Stimulated activated CD8-positive, alpha-beta memory T cell treated with anti-CD3 and anti-CD28 coated beads, Interleukin-2, amount 100 ng/mL, for 1 hour (primary cell): ENCODE measurements at places on chromosomes 1 and 21.

- no peak for DNase-seq
These were observed 20.6 kb downstream of the SMYD2 start for GRCh38 chr1:214301526-214301925.

DNA sequence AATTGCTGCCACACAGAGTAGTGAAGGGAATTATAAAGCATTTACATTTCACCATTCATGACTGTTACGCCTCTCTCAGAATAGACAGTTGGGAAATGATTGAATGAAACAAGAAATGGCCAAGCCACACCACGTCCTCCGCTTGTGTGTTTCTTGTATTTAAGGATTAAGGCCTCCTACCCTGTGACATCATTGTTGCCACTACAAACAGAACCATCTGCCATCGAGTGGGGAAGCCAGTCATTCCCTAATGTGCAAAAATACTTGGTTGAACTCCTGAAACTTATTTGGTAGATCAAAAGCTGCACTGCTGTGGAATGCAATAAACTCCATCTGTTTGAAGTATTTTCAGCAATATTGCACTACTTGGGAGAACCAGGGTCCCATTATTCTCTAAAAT, 99.0 kb upstream of the C1orf105 start:
- no peak for DNase-seq

GRCh38 chr1:26409191-26409807, 1.3 kb upstream of the LIN28A start:
- no peak for DNase-seq

GRCh38 chr1:153608742-153609584, 4.0 kb downstream of the S100A16 start:
- no peak for DNase-seq

GRCh38 chr1:240888039-240888786, 276.3 kb upstream of the GREM2 start:
- DNase-seq = no peak

DNA sequence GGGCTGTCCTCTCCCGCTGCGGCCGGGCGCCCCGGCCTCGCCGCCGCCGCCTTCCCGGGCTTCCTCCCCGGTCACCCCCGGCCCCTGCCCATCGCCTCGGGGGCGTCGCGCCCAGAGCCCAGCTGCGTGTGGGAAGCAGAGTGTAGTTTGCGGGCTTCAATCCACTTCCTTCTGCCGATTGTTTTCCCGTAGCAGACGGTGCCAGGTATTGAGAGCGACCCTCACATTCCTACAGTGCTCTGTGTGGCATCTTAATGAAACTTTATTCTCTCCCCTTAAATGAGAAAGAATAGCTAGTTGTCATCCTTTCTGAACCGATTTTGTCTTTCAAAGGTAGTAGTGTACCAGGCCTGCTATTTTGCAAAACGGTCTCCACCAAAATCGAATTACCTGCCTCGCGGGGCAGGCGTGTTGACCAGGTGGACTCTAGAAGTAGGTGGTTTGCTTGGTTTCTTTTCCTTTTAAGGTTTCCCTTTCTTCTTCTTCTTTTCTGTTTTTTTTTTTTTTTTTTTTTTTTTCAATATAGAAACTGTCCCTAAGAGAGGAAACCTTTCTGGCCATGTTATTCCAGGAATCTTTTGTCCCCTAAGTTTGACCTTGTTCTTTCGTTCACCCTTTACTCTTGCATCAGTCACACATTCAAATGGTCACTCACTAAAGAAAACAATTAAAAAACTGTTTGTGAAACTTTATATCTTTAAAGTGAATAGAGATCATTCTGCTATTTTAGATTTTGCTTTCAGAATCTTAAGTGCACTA, 881 bp downstream of the USP25 start:
- no peak for DNase-seq

GRCh38 chr1:6666696-6667095, 34.9 kb downstream of the DNAJC11 start:
- DNase-seq = no peak

GRCh38 chr1:208423526-208423925, 179.3 kb upstream of the PLXNA2 start:
- DNase-seq = no peak

- no peak for DNase-seq
These were observed 268.7 kb downstream of the PTGER3 start for GRCh38 chr1:70778934-70779333.

DNA sequence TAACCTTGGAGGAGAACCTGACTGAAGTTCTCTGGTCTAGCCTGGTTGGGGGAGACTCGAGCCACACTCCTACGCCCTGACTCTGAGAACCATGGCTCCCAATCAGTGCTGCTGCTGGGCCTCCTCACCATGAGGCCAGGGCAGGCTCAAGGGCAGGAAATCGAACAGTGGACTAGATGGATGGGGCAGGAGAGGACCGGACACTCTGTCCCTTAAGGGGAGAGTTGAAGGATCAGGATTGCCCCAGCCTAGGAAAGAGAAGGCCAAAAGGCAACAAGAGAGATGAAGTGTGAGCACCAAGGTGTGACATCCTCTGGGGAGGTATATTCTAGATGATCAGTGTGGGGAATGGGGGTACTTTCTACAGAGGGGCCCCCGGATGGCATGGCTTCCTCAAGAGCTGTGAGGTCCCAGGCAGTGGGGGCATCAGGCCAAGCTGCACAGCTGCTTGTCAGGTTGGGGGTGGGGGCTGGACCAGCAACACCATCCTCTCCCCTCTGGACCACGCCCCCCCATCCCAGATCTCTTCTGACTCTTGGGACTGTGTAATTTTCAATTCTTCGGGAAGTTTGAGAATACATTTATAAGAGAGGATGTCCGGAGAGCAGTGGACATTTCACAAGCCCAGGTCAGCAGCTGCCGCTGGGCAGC, 34.0 kb downstream of the MX1 start:
- DNase-seq = no peak

GRCh38 chr1:181129771-181130606, 41.5 kb downstream of the IER5 start:
- DNase-seq = no peak

GRCh38 chr1:164660412-164660772, 101.4 kb downstream of the PBX1 start:
- no peak for DNase-seq

DNA sequence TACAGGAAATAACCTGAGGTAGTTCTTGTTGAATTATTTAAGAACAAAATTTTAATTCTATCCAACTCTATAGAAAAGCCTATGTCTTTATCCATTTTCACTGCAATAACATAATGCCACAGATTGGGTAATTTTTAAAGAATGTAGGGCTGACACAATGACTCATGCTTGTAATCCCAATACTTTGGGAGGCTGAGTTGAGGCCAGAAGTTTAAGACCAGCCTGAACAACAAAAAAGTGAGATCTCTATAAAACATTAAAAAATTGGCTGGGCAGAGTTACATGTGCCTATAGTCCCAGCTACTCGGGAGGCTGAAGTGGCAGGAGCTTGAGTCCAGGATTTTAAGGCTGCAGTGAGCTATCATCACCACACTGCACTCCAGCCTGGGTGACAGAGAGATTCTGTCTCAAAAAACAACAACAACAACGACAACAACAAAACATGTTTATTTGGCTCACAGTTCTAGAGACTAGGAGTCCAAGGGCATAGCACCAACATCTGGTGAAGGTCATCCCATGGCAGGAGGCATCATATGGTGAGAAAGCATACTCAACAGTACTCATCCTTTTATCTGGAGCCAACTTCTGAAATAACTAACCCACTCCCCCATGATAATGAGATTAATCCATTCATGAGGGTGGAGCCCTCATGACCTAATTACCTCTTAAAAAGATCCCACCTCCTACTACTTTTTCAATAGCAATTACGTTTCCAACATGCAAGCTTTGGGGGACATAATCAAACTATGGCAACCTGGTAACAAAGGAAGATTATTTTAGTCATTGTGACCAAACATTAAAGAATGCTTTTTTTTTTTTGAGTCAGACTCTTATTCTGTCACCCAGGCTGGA, 59.6 kb downstream of the ABL2 start:
- DNase-seq = no peak

DNA sequence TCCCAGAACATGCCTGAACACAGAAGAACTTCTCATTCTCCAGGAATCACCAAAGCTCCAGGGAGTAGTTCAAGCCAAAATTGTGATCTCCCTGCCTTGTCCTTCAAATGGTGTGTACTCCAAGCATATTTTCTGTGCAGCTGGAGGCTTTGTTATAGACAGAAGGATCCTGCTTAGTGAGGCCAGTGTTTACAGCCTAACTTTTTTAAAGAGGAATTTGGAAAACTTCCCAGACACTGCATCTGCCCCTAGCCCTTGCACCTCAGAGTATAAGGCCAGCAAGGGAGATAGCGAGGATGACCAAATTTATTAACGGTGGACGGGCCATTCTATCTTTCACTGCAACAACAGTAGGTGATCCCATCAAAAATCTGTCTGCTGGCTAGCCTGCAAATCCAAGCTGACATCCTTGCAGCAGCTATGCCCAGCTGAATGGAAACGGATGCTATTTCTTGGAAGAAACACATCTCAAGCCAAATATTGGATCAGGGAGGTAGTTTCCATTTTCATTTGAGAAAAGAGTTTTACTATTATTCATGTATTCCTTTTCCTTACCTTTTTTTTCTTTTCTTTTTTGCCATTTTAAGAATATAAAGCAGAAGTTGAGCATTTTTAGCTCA, 249.8 kb downstream of the USH2A start:
- DNase-seq = no peak

DNA sequence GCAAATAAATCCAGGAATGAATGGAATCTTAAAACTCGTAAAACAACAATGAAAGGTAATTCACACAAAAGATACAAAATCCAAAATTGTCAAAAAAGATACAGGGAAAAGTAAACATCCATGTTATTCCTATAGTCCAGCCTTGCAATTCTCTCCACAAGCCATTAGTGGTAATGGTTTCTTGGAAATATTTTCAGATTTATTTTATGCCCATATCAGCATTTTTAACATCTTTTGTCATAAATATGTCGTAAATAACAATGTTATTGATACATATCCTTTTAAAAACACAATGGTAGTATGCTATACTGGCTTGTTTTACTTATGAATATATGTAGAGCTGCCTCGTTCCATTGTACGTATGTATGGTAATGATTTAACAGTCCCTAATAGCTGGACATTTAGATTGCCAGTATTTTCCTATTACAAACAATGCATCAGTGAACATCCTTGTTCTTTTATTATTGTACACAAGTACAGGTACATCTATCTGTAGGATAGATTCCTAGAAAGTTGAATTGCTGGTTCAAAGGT, 30.6 kb downstream of the DNTTIP2 start:
- DNase-seq = no peak

- DNase-seq = no peak
These were observed 400.6 kb downstream of the NTNG1 start for GRCh38 chr1:107541412-107541811.

DNA sequence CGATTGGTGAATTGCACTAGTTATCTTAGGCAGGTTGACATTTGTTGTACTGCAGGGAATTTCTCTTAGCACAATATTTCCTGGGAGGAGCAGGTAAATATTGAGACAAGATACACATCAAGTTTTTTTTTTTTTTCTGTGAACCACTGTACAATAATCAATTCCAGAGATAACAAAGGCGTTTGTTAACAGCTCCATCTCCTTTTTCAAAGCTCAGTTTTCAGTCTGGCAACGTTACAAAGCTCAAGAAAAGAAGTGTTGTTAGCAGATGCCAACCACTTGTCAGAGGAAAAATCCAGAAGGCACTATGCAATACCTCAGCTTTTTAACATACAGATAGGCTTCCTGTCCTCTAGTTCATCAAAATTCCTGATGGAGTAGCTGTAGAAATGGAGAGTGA, 40.9 kb upstream of the DAB1 start:
- DNase-seq = no peak

DNA sequence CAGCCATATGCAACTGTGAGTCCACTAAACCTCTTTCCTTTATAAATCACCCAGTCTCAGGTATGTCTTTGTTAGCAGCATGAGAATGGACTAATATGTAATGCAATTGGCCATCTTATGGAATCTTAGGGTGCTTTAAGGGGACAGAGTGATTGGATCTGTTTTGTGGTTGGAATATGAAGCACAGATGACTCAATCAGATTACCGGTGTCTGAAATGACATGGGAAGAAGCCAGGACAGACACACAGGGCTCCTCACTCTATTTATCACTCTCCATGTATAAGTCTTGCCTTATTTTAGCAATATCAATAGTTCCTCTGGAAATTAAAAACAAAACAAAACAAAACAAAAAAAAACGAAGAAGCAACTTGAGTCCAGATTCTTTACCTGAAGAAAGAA, 12.9 kb downstream of the KCNJ6 start:
- no peak for DNase-seq

GRCh38 chr1:78640462-78640861, 9.2 kb upstream of the IFI44 start:
- no peak for DNase-seq

- no peak for DNase-seq
These were observed 21.6 kb downstream of the PROK1 start for GRCh38 chr1:110472546-110472945.

DNA sequence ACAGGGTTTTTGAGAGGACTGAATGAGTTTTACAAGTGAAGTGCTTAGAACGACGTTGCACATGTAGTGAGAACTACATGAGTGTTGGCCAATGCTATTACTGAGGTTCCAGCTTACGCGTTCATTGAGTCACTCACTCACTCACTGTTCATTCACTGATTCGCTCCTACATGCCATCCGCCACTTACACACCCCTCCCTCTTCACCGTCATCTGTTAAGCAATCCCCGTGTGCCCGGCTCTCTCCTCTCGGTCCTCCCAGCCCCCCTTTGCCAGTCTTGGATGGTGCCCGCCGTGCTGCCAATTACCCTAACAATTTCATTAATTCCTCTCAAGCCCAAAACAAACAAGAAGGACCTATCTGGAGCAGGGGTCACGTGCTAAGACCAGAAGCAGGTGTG, 27.3 kb upstream of the EPHA2 start:
- DNase-seq = no peak

- no peak for DNase-seq
These were observed 18.4 kb upstream of the LY9 start for GRCh38 chr1:160777486-160778089.

GRCh38 chr1:72830606-72831390, 548.5 kb upstream of the NEGR1 start:
- DNase-seq = no peak

DNA sequence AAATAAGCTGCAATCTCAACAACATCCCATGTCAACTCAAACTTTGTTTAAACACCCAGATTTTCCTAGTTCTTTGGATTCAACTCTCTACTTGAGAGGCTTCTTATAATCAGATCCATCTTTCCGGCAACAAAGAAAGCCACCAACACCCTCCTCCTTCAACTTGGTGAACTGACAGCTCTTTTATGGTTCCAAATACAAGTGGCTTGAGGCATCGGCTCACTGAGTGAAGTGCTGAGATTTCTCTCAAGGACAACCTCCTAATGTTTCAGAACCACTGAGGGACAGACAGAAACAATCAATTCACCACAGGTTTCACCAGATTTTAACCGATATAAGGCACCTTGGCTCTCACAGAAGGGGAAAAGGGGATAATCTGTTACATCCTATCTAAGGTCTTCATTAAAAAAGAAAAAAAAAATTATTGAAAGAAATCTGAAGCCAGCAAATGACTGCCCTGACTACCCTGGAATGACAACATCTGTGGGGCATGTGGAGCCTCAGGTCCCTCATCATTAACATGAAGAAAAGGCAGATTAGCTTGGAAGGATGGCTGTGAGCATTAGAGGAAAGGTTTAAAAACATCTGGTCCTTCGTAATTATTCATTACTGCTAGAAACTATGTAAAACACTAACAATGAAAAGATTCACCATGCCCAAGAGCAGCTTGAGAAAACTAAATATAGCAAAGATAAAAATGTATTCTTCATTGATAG, 50.9 kb downstream of the PTPN14 start:
- DNase-seq = no peak
